CD4-positive, CD25-positive, alpha-beta regulatory T cell (primary cell): ENCODE measurements at places on chromosomes 4 and X.

DNA sequence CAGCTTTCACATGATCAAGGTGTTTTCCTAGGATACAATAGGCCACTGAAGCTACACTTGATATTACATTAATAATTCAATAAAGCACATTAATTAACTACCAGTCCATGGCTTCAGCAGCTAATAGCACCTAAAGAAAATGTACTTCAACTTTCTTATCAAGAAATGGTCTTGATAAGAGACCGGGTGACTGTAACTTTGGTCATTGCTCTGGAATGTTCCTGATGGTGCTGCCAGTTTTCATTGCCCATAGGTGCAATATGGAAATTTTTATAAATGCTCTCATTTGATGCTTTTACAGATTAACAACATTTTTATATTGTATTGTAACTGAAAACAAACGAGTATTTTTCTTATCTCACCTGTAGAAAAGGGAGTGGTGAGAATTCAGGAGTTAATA lies 165.4 kb downstream of the SHROOM3 start:
- no peak for DNase-seq

DNA sequence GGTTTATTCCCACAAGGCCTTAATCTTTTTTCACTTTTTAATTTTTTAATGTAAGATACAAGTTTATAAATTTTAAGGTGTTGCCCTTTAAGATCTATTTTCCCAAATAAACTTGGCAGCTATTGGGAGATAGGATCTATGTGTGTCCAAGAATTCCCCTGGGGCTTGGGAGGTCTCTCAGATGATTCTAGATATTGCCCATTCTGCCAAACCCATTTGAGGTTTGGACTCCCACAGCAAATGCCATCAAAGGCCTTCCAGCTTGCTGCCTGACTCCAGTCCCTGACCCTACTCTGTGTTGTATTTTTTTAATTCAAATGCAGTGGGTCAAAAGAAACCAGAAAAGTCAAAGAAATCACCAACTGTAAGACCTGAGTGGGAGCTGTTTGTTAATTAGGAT lies 120.0 kb upstream of the CHRDL1 start:
- DNase-seq = no peak

DNA sequence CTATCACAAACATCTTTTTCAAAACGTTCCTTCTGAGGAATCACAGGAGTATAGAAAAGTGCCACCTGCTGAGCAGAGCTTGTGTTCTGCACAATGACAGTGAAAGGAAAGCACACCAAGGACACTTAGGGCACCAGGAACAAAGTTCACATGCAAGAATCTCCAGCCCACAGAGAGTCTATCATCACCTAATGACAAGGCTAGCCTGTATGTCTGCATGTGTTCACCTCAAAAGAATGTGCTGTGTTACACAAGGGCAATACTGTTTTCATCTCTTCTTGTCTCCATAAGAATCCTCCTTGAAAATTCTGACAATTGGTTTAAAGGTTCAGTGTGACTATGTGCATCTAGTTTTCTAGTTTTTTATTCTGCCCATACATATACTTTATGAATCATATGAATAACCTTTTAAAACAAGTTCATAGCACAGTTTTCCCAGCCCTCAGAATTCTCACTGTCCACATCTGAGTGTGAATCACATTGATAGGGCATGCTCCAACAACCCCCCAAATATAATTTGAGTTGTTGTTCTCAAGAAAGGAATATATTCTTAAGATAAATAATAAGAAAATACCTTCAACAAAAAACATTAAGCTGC lies 118.0 kb downstream of the PWWP3B start:
- no peak for DNase-seq

GRCh38 chr4:3290889-3291321 lies 1.9 kb upstream of the RGS12 start:
- no peak for DNase-seq
